ENCODE measurements at places on chromosomes 2 and 18. TPM values are rescaled to one million over a fixed set of nuclear protein-coding genes. Genes with fewer than 3 reads are reported as not detected.

Gene TBR1
- 0.09 TPM for total RNA-seq

- no peaks in the 10 kb centered on the region for H3K27me3 ChIP-seq
- no peak overlapping the region for H3K27ac ChIP-seq
- H3K4me1 ChIP-seq: no peaks in the 10 kb centered on the region
- no peak overlapping the region for H3K4me3 ChIP-seq
Measured at GRCh38 chr2:32742376-32742775, 114.5 kb downstream of the TTC27 start.

DNA sequence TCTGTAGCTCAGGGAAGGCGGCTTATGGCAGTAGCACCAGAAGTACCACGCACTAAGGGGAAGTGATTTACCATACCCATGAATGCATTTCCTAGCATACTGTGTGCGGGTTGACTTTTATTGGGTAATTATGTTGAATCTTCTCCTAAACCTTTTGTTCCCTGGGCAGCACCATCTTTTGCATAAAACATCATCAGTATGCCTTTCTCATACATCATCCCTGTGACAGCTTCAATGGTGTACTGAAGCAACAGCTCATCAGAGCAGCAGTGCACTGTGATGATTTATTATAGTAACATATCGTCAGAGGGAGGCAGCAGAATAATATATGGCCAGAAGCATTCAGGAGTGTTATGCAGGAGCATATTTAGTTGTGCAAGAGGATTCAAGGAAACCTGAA is 204.9 kb downstream of the CDH7 start:
- no peaks in the 10 kb centered on the region for H3K4me1 ChIP-seq
- no peaks in the 10 kb centered on the region for H3K36me3 ChIP-seq
- H3K27ac ChIP-seq: no peak overlapping the region

- no peaks in the 10 kb centered on the region for H3K36me3 ChIP-seq
- peaks cover 75% of the 10 kb centered on the region for H3K4me1 ChIP-seq
- H3K27me3 ChIP-seq: no peaks in the 10 kb centered on the region
- no peak overlapping the region for H3K4me3 ChIP-seq
- no peak for DNase-seq
Measured at GRCh38 chr18:8771930-8772329, 66.6 kb downstream of the MTCL1 start.

Gene MRPL44
- 70.8 TPM for total RNA-seq

Gene COL6A3
- total RNA-seq: 0.41 TPM

DNA sequence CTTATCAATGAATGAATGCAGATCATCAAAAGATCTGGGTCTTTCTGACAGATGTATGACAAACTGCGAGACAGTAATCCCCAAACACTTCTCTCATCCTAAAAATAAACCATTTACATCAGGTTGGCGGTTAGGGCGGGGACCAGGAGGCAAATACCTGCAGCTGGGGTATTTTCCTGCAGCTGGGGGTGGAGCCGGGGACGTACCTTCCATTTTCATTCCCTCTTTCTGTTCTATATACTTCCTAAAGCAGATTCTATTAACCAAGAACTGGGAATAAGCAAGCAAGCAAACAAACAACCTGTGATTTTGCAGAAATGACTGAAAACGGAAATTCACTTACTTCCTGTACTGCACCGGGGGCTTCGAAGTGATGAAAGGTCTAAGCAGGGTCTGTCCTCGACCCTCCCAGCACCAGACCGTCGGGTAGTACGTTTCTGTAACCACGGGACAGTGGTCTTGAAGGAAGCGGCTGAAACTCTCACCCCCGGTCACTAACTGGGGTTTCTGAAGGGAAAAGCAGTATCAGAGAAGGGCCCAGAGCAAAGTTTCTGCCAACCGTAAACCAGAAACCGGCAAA is 1.2 kb downstream of the ABHD3 start:
- DNase-seq: no peak
- no peak overlapping the region for H3K27ac ChIP-seq
- H3K4me1 ChIP-seq: peaks cover 4% of the 10 kb centered on the region
- peaks cover 14% of the 10 kb centered on the region for H3K27me3 ChIP-seq
- peak overlapping the region; percentile 53 for H3K4me3 ChIP-seq
- no peaks in the 10 kb centered on the region for H3K36me3 ChIP-seq

Gene COLEC12
- 2.0 TPM for total RNA-seq

DNA sequence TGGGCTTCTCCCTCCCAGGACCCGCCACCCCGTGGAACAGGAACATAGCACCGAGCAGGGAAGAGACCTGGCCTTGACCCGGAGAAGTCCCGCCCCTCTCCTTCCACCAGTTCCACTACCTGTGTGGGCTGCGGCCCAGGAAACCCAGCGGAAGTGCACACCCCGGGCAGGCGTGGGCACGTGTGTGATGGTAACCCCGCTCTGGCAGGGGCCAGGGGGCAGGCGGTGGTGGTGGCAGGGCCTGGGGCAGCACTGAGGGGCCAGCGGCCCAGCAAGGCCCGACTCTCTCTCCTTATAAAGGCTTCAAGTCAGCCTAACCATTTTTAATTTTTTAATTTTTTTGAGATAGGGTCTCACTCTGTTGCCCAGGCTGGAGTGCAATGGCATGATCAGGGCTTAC is 129.0 kb upstream of the FAM98A start:
- DNase-seq: no peak
- H3K36me3 ChIP-seq: no peaks in the 10 kb centered on the region
- no peaks in the 10 kb centered on the region for H3K27me3 ChIP-seq
- H3K27ac ChIP-seq: no peak overlapping the region
- no peaks in the 10 kb centered on the region for H3K4me1 ChIP-seq

- no peaks in the 10 kb centered on the region for H3K27me3 ChIP-seq
- DNase-seq: no peak
- H3K4me1 ChIP-seq: no peaks in the 10 kb centered on the region
- no peaks in the 10 kb centered on the region for H3K36me3 ChIP-seq
Measured at GRCh38 chr2:126905991-126906390, 7.3 kb downstream of the TEX51 start.

Gene KATNAL2
- total RNA-seq: 39.9 TPM

DNA sequence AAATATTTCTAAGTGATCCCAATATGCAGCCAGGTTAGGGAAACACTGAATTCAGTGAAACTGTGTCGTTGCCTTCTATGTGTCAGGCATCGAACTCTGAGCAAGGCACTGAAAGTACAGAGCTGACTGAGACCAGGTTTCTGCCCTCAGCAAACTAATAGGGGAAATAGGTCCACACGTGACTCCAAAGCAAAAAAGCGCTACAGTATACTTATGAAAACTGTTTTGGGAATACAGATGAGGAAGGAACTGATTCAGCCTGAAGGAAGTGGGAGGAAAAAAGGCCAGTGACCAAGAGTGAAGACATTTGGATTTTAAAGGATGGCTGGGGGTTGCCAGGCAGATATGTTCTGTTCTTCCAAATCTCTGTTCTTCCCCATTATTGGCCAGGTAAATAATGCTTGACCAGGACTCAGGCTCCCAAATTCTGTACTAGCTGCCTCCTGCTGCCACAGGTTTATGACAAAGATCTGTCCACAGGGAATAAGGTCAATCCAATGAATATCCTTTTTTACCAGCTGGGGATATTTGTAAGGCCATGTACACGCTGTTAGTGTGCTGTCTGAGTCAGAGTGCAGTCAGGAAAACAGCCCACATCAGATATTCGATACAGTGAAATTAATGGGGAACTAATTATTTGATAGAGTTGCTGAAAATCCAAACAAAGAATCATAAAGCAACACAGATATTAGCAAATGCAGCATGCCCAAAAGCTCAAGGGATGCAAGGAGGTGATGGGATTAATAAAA is 24.5 kb upstream of the INPP4A start:
- no peak for DNase-seq
- no peaks in the 10 kb centered on the region for H3K27me3 ChIP-seq
- no peaks in the 10 kb centered on the region for H3K36me3 ChIP-seq
- no peaks in the 10 kb centered on the region for H3K4me1 ChIP-seq
- no peak overlapping the region for H3K27ac ChIP-seq

GRCh38 chr2:69572641-69573040 is 70.9 kb downstream of the AAK1 start:
- H3K27ac ChIP-seq: no peak overlapping the region
- H3K4me3 ChIP-seq: no peak overlapping the region
- H3K27me3 ChIP-seq: no peaks in the 10 kb centered on the region
- no peak for DNase-seq
- H3K4me1 ChIP-seq: peaks cover 17% of the 10 kb centered on the region
- no peaks in the 10 kb centered on the region for H3K36me3 ChIP-seq

DNA sequence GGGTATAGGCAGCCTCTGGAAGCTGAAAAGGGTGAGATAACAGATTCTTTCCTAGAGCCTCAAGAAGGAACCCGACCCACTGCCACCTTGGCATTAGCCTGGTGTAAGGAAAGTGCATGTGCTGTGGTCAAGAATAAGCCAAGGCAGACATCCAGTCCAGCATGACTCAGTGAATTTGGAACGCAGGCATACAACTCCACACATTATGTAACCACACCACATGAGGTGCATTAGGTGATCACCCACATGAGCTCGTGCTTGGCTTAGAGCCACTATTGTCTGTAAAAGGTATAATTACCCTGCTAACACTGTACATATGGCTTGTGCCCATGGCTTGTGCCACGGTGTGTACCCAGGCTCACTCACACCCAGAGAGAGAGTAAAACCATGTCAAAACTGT is 583.7 kb upstream of the HNMT start:
- H3K4me3 ChIP-seq: no peak overlapping the region
- H3K27ac ChIP-seq: no peak overlapping the region
- no peaks in the 10 kb centered on the region for H3K4me1 ChIP-seq
- H3K27me3 ChIP-seq: no peaks in the 10 kb centered on the region
- no peaks in the 10 kb centered on the region for H3K36me3 ChIP-seq
